ENCODE measurements at places on chromosomes 6 and 20.

- DNase-seq: no peak
These were observed 70.5 kb upstream of the ADTRP start for GRCh38 chr6:11848852-11849731.

- no peak for DNase-seq
These were observed 20.6 kb downstream of the ENPP3 start for GRCh38 chr6:131657630-131658111.

GRCh38 chr6:124132256-124132655 lies 328.6 kb downstream of the NKAIN2 start:
- DNase-seq: no peak

GRCh38 chr20:64010711-64011237 lies 25.2 kb upstream of the C20orf204 start:
- no peak for DNase-seq

DNA sequence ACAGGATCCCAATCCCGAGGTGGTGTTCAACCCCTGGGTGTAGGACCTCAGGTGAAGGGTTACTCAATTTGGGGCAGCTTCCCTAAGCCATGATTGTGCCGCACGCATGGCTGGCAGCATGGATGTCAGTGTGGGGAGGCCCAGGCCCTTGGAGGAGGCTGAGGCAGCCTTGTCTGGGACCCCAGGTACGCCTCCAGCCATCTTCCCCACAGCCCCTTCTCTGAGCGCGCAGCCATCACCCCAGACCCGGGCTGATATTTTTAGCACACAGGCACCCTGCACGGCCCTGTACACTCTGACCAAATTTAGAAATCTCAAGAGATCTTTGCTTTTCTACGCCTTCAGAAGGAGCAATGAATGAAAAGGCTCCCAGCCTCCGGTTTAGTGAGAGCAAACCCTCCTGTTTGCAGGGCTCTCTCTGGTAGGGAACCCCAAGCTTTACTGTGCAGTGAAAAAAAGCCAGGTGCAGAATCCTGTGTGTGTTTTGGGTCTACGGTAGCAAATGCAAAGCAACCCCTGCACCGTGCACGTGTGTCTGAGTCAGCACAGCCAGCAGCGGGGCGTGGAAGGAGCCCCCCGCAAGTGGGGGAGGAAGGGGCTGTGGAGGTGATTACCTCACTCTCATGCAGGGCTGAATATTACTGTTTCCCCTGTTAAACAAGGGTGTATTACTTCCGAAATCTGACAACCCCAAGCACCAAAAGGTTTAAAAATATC lies 44.3 kb downstream of the CTCFL start:
- no peak for DNase-seq

GRCh38 chr6:3740551-3741476 lies 10.7 kb downstream of the PXDC1 start:
- DNase-seq: no peak

DNA sequence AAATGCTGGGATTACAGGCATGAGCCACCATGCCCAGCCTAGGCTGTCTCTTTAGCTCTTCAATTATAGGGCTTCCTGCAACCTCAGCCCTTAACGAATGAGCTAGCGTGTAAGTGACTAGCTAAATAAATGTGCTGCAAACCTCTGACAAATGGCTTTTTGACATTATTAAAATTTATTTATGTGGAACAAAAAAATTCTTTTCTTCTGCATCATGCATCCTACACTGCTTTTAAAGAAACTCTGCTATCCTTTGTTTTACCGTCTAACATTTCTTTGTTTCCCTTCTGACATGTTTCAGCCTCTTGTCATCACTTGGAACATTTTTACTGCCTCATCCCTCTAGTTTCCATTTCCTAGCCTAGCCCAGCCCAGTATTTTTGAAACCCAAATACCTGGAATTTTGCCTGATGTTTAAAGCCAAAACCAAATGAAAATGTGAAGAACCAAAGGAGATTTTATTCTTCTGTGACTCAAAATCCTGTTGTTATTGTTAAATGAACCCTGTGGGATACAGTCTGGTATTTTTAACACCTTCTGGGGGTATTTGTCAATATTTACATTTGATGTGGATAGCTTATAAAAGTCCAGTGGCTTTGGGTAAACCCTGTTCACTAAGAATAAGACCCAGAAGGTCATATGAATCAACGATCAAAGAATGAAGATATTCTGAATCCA lies 9.5 kb downstream of the NT5E start:
- DNase-seq: no peak

- no peak for DNase-seq
These were observed 79.6 kb downstream of the CDH22 start for GRCh38 chr20:46228670-46229069.

GRCh38 chr6:75267461-75267860 lies 17.1 kb downstream of the TMEM30A start:
- DNase-seq: no peak

GRCh38 chr6:25564943-25565342 lies 87.1 kb upstream of the SCGN start:
- no peak for DNase-seq

- no peak for DNase-seq
These were observed 167.8 kb upstream of the UST start for GRCh38 chr6:148578837-148579565.

DNA sequence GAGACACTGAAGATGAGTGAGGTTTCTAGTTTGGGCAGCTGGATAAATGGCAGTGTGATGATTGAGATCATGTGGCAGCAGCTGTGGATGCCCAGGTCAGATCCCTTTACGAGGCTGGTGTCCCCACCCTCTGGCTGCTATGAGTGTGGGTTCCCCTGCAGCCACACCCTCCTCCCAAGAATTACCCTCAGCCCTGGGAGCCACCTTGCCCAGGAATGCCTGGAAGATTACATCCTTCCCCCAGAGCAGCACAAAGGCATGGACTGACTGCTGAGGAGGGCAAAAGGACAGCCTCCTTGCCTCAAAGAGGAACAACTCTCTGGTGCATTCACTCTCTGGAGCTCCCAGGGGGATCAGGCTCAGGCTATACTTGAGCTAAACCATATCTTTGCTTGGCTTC lies 15.0 kb upstream of the PKHD1 start:
- no peak for DNase-seq

- DNase-seq: no peak
These were observed 153.2 kb downstream of the MAFB start for GRCh38 chr20:40535816-40536215.

DNA sequence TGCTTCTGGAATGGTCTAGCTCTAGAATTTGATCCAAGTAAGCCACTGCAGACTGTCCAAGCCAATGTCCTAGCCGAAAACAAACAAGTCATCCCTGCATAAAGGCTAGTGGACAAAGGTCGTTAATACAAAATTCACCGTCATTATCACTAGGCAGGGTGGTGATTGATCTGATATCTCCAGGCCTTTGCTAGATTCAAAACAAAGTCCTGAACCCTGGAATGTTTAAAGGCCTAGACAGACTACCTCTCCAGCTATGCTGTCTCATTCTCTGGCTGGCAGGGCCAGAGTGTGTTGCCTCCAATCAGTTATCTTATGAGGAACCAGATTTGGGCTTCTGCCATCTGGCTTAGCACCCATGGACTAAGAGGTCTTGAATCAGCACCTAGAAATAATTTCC lies 38.3 kb downstream of the MAP7 start:
- DNase-seq: no peak

- no peak for DNase-seq
These were observed 46.6 kb upstream of the UST start for GRCh38 chr6:148700047-148700715.

DNA sequence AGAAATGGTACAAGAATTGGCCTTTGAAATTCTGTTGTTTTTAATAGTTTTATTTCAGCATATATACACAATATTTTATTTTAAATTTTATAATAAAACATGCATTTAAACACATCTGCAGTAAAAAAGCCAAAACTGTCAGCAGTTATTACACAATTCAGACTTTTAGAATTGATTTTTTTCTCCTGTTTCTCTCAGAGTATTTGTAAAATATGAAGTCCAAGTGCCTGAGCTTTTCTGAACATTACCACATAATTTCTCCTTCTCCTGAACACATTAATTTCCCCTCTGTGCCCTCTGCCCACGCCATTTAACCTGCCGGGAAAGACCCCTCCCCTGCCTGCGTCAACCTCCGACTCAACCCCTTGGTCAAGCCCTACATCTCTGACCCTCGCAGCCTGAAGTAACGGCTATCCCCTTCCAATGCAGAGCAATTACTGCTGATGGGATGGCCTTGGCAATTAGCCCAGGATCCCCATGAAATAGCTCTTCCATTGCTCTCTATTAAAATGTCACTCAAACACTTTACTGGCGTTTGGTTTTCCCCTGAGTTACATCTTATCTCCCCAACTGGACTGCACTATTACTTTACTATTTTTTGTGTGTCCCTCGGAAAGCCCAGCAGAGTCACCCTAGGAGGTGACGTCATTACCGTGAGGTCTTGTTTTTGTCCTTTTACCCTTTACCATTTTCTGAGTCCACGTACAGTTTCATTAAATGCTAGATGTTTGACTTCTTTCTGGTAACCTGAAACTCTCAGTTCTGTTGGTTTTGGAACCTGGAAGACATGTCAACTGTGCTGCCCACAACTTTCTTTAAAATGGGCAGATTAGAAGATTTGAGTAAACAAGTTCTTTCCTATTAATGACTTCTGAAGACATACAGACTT lies 146.7 kb upstream of the TAB2 start:
- DNase-seq: no peak

DNA sequence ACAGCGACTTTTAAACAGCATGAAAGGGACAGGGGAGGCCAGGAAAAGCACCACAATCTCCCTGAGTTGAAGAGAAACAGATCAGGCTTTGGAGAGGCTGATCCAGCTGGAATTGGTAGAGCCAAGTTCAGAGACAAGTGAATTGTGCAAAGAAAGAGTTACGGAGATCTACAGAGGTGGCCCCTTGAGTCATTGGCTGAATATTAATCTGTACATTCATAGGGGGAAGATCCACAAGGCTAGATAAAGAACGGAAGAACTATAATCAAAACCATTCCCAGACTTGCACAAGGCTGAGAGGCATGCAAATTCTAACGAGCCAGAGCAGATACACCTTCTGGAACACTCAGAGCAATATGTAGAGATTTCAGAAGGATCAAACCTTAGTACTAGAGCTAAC lies 14.2 kb upstream of the FOXQ1 start:
- no peak for DNase-seq

DNA sequence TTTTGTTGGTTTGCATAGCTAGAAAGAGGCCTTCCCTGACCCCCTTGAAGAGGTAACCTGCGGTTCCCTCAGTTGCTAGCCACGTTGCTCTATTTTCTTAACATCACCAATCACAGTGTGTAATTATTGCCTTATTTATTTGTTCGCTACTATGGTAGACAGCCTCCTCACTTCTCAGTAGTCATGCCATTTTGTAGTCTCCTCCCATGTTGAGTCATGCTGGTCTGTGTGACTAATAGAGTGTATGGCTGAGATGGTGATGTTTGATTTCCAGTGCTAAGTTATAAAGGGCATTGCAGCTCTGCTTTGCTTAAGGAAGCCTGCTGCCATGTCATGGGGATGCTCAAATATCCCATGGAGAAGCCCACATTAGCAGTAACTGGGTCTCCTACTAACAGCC lies 236.6 kb upstream of the CHD6 start:
- no peak for DNase-seq

GRCh38 chr6:87482366-87482765 lies 9.6 kb downstream of the SLC35A1 start:
- no peak for DNase-seq

- DNase-seq: no peak
These were observed 161.1 kb downstream of the DLL1 start for GRCh38 chr6:170129691-170130171.

GRCh38 chr20:58109126-58109880 lies 119.2 kb downstream of the ANKRD60 start:
- DNase-seq: no peak

DNA sequence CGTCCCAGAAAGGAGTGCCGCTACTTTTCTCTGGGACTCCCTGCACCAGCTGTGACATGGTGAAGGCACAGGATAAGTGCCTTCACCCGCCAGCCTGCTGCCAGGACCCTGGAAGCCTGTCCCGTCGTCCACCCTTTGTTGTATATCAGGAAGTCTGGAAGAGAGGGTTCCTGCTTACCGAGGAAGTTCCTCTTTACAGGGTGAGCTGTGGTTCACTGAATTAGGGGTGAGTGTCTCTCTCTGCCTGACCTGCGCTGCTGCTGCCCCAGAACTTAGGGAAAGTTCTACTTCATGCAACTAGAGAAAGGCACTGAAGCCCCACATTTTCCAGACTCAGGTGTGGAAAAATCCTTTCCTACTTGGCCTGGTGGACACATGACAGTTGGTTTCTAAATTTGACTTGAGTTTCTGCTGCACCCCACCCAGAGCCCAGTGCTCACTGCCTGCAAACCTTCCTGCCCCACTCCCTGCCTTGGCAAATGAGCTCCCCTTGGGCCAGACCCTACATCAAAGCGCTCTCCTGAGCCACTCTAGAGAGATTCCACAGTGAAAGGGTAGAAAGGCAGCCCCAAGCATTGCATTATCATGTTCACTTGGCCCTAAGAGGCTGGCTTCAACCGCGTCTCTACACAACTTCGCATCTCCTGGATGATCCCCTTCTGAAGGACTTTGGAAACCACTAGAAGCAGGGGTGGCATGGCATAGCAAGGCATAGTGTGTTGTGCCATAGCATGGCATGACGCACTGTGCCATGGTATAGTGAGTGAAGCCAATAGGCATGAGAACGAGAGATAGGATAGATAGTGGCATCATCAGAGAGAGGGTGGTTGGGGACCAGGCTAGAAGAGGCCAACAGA lies 215.8 kb upstream of the CDYL start:
- DNase-seq: no peak

DNA sequence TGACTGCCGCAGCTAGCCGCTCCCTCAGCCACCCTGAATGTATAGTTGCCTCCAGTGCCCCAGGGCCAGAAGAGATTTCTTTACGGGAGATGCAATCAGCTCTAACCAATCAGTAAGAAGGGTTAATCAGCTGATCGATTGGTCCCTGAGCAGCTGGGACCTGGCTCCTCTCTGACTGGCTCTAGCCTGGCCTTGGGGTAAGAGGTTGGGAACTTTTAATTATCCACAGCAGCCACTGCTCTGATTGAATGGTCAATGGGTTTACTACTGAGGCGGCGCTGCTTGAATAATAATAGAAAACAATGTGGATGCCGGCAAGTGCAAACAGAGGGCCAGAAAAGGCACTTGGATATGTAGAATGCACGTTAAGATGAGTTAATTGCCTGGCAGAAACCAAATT lies 99.8 kb downstream of the TFAP2A start:
- DNase-seq: no peak

DNA sequence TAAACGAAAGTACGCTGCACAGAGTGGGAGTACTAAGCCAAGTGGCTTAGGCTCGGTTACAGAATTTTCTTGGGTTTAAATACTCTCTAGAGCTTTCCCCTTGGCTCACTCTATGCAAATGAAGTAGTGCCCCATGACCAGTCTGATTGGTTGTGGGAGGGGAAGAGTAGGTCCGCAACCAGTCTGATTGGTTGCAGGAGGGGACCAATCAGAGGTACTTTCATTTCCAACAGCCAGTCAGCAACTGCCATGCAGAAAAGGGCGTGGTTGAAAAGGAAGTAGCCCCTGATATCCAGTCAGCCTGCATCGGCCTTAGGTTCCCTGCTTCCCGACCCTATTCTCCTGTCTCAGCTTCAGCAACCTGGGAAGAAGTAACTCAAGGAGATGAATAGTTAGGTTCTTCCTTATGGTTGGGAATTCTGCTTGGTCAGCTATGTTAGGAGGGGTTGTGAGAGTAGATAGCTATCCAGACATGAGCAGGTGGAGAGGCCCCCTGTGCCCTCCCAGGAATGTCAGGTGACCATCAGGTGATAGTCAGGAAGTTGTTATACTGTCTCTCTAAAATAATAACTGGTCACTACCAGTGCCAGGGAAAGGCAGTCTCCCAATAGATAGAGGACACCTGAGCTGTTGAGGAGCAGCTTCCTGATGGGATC lies 57.4 kb downstream of the FARS2 start:
- DNase-seq: no peak

Data from stimulated activated CD4-positive, alpha-beta T cell treated with anti-CD3 and anti-CD28 coated beads, Interleukin-4, amount 100 ng/mL, for 1 hour (primary cell).